ENCODE measurements at places on chromosomes 16 and 17.
A peak's percentile ranks its signal among the peaks of the same experiment; 100 is the strongest.

DNA sequence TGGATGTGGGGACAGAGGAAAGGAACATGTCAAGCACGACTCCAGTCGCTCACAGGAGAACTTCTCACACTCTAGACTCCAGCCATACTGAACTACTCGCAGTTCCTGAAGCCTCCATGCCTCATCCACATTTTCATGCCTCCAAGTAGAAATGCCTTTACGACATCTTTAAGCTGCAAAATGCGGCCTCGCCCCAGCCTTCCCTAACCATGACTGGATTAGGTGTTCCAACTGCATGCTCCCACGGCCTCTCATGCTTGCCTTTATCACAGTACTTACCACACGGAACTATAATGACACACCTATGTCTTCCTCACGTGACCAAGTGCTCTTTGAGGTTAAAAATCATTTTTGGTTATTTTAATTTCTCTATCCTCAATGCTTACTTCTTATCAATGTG, 23.9 kb downstream of the SMG6 start:
- DNase-seq: no peak

DNA sequence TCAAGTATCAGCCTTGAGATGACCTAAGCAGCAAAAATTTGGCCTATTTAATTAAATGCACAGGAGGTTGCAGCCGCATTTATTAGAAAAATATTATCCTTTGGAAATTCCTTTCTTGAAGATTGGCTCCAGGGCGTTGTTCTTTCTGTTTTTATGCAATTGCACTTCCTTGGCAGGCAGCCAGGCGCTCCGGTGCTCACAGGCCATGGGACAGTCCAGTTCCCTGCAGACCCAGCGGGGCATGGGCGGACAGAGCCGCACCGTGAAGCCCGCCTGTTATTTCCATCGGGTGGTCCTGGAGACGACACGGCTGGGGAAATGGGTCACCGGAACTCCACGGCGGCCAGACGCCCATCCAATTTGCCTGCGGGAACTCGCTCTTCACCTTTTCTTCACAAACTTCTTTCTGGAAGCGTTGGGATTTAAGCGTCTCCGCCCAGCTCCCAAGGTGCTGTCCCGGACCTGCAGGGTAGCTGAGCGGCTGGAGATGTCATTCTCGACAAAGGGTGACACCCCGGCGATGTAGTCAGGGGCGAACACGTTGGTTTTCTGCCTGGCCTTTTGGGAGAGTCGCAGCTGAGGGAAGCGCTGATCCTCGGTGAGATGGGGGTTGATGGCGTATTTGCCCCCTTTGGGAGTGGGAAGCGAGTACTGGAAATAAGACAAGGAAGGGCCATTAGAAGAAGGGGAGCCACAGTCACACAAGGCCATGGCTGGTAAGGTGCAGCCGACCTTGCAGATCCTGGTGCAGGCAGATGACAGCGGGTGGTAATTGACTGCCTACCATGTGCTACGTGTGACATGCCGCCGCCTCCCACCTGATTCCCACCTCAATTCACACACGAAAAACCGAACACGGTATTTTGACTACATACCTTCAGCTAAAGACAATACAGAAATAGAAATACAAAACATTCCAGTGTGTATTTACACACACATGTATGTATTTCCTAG, 12.5 kb downstream of the NOB1 start:
- peak; percentile 83 for DNase-seq

DNA sequence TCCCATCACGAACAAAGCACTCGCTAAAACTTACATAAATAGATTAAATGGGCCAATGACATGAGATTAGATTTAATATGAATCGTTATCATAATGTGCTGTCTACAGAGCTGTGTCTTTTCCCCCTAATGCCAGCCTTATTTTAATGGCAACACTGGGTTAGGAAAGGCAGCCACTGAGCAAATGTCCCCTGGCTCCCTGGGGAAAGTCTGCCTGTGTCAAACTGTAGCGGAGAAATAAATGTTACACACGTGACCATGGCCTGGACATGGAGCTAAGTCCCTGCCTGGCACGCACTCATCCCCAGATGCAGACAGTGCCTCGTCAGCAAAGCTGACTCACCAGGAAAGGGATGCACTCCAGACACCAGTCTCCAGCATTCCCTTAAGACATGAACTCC, 61.3 kb upstream of the SDK2 start:
- peak; percentile 32 for DNase-seq

DNA sequence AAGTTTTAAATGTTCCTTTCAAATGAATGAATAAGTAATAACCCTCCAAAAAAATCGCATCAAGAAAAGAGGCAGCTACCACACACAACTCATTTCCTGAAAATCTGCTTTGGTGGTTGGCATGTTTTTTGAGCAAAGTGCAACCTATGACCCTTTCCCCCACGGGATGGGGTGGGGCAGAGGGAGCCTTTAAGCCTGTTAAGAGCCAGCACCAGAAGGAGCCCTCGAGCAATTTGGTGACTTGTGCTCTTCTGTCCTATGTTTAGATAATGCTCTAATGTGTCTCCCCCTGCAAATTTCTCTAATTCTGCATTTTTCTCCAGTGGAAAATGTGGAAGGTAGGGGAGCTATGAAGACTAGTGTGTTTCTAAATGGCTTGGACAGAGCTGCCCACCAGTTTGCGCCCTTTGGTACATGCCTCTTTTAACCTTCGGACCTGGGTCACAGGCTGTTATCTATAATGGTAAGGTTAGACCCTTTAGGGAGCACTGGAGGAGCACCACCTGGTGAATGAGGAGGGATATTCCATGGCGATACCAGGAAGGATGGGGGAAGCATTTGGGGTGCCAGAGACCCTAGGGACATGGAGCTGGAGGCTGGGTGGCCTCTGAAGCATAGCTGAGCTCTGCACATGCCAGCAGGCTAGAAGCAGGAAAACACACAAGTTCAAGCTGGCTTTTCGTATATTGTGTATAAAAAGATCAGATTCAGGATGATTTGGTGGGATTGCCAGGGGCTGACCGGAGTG, 1.6 kb downstream of the PYCARD start:
- peak; percentile 23 for DNase-seq
